ENCODE measurements at places on chromosomes 5 and 9.

DNA sequence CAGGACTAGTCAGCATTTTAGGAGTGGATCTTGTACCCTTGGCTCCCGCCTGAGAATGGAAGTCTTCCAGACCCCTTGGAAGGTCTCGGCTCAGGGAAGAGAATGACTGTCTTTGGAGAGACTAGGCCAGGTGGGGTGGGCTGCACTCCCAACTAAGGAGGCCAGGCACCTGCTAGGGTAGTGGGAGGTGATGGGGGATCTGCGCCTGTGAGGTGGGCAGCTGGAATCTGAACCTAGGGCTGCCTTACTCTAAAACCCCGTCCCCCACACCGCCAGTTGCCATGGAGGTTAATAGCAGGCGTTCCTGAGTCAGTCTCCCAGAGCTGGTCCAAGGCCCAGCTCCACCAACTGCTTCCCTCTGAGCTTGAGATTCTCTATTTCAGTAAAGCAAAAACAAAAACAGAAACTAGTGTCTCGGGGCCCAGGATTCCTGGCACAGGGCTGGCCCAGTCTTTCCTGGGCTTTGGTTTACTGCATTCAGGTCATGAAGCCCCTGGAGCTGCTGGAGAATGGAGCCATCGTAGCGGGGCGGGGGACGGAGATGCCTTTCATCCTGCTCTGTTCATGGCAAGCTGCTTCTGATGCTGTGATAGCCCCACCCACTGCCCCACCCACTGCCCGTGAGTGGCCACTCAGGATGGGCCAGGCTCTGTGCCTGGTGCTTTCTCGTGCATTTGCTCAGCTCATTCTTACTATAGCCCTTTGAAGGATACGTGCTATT, 57.5 kb downstream of the DAB2IP start:
- no peak for DNase-seq

DNA sequence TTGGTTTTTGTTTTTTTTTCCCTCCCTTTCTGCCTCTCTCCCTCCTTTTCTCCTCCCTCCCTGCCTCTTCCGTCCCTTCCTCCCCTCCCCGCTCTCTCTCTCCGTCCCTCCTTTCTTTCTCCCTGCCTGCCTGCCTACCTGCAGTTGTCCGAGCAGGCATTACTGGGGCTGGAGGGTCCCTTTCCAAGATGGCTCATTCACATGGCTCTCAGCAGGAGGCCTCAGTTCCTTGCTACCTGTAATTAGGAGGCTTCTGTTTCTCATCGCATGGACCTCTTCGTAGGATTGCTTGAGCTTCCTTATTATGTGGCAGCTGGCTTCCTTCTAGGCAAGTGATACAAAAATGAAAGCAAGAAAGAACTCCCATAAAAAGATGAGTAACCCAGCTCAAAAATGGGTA, 8.0 kb downstream of the RGS3 start:
- DNase-seq, result no peak

GRCh38 chr9:15642369-15642962, 89.6 kb downstream of the CCDC171 start:
- no peak for DNase-seq

DNA sequence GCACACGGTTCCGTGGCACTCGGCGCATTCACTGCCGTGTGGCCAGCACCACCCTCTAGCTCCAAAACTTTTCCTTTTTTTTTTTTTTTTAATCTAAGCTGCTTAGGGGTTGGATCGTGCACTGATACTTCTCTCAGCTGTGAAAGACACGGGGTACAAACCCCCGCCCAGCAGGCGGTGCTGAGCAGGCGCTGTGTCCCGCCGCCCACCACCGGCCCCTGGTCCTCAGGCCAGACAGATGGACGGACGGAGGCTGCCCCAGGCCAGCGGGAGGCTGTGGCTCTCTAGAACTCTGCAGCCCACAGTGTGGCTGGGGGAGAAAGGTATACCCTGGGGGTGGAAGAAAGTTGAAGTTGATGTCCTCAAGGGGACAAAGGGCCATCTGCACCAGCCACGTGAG, 6.2 kb downstream of the AGPAT2 start:
- DNase-seq, result no peak

GRCh38 chr5:130978475-130978874, 186.6 kb downstream of the HINT1 start:
- DNase-seq, result no peak

DNA sequence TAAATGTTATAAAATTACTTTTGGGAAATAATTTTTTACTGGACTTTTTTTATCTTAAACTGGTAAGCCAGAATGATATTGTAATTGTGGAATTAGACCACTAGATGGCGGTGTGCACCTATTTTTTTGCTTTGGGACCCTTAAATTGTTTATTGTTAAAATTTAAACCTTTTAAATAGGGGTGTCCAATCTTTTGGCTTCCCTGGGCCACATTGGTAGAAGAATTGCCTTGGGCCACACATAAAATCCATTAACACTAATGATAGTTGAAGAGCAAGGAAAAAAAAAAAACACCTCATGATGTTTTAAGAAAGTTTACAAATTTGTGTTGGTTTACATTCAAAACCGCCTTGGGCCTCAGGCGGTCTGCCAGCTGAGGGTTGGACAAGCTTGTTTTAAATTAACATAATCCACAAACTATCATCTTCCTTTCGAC, 28.4 kb upstream of the GADD45G start:
- DNase-seq, result no peak

- no peak for DNase-seq
These were observed 142.0 kb upstream of the SH3GL2 start for GRCh38 chr9:17436854-17437253.

DNA sequence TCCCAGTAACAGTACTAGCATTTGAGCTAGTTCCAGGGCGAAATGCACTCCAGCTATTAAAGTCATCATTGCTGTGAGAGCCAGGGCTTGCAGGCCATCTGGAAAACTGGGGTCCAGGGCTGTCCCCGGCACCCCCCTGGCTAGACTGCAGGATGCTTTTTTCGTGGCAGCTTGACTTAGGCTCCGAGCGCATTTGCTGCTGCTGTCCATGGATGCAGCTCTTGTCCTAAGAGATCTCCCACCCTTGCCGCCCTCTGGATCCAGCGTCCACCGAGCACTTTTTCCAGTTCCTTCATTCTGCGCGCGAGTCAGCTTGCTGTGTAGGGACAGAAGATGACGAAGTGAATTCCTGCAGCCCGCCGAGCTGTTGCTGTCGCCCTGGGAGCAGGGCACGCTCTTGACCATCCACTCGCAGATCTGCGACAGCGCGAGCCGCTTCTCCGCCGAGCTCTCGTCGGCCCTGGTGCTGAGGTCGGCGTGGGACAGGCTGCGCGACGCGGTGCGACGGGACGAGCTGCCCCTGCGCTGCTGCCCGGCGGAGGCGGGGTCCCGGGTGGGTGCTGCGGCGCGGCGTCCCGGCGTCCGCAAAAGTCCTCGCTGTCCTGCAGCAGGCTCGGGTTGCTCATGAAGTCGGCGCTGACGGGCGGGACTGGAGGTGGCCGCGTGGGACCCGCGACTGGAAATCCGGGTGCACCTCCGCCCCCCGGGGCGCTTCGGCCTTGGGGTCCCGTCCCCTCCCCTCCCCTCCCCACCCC, 30.7 kb downstream of the OR2V1 start:
- DNase-seq, result no peak

GRCh38 chr9:81636255-81636599, 53.1 kb downstream of the TLE1 start:
- DNase-seq, result no peak

DNA sequence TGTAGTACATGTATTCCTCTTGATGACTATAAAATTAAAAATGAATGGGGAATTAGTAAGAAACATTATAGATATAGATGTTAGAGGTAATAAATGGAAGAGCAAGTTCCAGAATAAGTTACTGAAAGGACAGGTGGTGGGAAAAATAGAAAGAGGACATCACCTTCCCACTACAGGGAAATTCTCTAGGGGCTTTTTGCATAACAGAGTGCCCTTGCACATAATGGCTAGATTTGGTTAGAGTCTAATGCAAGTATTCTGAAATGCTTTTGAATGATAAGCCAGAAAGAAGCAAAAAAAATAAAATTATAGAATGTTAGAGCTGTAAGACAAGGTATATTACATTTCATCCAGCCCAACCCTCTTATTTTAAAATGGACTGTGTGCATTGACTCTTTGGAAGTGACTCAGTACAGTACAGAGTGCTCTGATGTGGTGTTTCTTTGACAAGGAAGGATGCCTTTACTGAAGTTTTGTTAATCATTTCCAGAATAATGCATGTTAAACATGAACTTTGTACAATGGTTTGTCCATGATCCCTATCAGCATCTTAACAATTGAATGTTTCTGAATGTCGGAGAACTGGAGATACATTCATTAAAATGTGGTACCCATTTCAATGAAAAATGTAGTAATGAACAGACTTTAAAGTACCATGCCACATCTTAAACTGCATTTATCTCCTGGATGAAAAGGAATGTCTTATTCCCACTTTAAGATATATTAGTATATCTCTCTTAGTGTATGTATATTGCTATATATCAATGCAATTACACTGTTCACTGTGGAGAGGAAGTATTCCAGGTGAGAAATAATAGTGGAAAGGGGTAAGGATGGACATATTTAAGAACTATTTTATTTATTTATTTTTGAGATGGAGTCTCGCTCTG, 391.1 kb downstream of the ADGRV1 start:
- DNase-seq, result no peak

- DNase-seq, result no peak
These were observed 78.3 kb downstream of the PARP8 start for GRCh38 chr5:50744776-50745175.

- DNase-seq, result no peak
These were observed 259.4 kb upstream of the MVB12B start for GRCh38 chr9:126067031-126067734.

DNA sequence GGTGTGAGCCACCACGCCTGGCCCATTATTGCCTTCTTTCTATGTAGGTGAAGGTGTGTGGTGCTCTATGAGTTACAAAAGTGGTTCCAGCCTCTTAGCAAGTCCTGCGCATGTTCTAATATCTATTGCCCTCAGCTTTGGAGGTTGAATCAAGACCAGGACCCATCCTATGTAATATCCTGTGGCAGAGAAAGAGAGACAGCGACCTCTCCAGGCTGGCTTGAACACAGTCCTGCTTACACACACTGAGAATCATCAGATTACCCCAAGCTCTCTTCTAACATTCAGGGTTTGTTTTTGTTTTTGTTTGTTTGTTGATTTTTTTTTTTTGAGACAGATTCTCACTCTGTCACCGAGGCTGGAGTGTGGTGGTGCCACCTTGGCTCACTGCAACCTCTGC, 94.7 kb upstream of the OSMR start:
- no peak for DNase-seq

- DNase-seq, result no peak
These were observed 16.9 kb downstream of the GSN start for GRCh38 chr9:121284733-121285451.

DNA sequence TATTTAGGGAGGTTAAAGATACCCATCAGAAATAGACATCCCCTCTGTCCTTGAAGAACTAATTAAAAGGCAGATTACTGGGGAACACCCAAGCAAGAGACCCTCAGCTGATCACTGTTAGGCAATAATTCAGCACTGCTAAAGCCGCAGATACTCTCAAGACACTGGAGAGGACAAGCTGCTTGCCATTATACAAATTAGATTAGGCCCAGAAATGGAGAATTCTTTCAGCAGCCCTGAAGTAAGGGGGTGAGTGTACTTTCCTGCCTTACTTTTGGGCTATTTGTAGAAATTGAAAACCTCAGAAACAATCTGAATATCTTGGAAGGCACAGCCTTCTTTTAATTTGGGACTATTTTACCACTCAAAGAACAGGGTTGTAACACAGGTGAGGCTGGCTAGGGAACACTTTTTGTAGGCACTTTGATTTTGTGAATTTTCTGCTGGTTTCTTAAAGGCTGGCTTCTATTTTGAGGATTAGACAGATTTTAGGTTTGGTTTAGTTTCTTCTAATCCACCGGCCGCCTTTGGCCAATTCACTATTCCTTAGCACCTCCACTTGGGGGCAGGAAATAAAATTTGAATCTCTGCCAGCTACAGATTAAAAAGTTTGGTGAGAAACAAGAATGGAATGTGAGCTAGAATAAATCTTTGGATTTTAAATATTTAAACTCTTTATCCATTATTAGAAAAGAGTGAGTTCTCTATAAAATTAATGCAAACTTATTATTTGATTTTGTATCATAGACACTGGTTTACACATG, 106.0 kb downstream of the SMARCA2 start:
- no peak for DNase-seq

- no peak for DNase-seq
These were observed 331.0 kb downstream of the GLIS3 start for GRCh38 chr9:3968891-3969290.

DNA sequence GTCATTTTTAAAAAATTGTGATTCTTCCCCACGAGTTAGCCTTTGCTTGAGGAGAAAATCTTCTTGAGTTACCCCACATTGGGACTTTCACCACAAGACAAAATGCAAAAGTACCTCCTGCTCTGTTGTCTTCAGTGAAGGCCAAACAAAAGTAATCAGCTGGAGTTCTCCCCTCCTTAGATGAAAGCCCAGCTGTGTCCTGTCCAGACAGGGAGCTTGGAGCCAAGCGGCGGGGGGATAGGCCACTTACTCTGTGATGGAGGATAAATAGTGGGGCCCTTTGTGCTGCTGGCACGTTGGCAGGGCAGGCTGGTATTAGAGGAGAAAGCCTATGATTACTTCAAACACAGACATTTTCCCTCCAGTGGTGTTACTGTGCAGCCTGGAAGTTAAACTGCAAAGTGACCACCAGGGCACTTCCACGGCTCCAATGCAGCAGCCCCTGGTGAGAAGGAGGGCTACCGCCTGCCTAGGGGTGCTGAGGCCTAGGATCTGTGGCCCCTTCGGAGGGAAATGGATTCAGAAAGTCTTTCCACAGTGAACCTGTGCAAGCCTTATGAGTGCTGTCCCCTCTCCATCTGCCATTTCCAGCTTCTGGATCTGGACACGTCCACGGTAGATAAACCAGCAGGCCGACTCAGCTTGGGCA, 155.0 kb downstream of the TMEM167A start:
- peak; percentile 51 for DNase-seq

DNA sequence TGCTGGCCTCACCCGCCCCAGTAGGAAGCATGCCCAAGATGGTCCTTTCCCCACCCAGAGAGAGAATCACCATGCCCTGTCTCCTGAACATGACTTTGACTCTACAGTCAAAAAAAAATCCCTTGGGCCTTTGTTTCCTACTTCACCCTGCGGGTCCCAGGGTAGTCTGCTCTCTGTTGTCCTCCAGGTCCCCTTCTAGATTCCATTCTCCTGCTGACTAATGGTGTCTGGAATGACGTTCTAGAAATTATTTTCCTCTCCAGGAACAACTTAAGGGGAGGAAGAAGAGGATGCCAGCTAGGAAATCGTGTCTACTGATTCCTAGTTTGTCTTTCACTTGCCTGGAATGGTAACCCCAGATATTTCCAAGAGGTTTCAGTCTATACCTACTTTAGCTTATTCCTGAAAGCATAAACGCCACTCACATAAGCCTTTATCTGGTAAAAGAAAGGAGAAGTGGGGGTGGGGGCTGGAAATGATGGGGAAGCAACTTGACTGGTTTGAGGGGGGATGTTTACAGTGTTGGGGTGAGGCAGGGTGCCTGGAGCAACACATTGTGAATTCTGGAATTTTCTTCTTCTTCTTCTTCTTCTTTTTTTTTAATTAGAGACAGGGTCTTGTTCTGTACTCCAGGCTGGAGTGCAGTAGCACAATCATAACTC, 93.9 kb downstream of the SNX18 start:
- DNase-seq, result no peak

Data from hypothalamus (tissue), 51 donors.